ENCODE measurements at places on chromosomes 1 and 21.

- DNase-seq = no peak
Observed at GRCh38 chr1:64895500-64895899, 70.8 kb downstream of the JAK1 start.

- DNase-seq = no peak
Observed at GRCh38 chr1:232986527-232986922, 36.1 kb downstream of the NTPCR start.

DNA sequence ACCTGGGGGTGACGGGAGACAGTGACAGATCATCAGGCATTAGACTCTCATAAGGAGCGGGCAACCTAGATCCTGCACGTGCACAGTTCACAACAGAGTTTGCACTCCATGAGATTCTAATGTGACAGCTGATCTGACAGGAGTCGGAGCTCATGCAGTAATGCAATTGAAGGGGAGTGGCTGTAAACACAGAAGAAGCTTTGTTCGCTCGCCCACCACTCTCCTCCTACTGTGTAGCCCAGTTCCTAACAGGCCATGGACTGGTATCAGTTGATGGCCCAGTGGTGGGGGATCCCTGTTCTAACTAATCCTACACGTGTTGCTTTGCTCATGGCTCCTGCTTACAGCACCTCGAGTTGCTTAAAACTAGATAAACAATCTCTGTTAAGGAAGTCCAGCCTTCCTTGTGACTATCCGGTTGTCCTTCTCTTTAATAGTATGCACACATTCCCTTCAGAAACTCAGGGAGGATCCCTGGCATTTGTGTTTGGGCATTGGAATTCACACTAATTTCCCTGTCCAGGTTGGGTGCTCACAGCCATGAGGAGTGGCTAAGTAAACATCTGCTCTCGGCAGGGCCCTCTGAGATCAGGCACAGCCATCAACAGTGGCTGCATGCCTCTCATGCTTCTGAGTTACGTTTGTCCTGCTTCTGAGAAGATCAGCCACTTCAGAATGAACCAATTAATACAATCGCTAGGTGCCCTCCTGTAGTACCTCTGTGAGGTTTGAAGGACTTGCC is 21.1 kb upstream of the F3 start:
- DNase-seq = no peak

GRCh38 chr1:87826681-87827251 is 498.1 kb downstream of the LMO4 start:
- no peak for DNase-seq

DNA sequence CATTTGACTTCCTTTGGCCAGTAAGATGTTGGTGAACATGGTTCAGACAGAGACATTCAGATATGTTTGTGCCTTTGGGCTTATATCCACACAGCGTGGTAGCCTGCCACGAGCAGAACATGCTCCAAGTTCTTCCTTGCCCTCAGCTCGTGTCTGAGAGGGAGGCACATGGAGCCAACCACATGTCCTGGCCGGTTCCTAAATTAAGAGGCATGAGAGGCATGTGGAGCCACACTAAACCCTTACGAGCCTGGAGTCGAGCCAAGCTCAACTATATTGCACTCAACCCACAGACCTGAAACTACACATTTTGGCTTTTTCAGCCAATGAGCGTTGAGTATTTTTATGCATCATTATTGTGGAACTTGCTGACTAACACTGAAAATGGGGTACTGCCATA is 133.7 kb upstream of the KCNK1 start:
- no peak for DNase-seq

DNA sequence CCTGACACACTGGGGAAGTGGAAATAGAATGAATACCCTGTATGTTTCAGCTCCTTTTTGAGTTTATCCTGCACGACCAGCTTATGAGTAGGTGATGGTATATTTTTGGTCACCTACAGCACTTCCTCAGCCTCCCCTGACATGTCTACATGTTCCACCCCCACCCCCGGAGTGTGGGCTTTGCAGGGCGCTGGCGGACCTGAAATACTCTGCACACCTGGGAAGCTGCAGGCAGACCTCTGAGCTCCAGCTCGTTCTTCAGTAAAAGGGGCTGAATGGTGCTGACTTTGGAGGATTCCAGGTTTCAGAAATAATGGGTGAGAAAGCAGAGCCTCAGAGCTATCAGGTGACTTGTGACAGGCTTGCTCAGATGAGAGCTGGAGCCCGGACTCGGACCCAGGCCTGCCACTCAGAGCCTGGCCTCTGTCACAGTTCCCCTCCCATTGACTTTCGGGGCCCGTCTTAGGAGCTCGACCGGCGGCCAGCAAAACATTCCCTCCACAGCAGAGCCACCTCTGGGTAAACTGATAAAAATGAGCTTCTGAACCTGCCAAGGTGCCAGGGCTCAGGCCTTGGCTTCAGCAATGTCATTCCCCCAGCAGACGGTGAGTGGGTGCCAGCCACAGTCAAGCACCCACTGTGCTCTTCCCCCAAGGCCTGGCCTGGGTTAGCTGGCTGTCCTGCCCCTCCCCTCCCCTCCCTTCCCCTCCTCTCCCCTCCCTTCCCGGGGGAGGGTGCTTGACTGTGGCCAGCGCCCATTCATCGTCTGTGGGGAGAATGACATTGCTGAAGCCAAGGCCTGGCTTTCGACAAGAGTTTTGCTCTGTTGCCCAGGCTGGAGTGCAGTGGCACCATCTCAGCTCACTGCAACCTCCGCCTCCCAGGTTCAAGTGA is 30.1 kb downstream of the DOP1B start:
- no peak for DNase-seq

GRCh38 chr21:37686991-37687810 is 229.1 kb downstream of the KCNJ6 start:
- no peak for DNase-seq

- no peak for DNase-seq
Observed at GRCh38 chr1:12553963-12554362, 64.0 kb downstream of the DHRS3 start.

DNA sequence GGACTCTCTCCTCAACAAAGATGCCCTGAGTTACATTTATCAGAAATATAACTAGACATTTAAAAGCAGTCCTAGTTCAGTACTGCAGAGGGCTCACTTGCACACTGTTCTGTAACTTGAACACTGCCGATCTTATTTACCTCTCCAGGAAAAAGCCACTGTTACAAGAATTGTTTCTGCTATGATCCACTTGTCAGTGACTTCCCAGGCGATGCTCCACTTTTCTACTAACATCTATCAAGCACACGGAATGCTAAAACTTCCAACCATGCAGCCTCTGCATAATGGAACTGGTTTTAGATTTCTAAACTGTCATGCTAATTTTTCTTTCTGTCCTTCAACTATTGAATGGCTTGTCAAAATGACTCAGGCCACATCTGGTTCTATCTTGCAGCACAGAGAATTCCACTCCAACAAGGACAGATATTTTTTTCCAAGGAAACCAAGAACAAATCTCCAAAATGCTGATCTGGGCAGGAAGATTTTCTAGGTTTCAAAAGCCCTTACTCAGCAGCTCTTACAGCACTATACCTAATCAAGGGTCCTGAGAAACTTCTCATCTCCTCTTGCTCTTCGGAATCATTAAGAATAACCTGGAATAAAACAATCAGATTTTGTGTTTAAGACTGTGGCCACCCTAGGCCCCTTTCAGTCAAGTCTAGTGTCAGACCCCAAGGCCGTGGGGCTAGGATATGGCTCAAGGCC is 9.9 kb downstream of the SEC16B start:
- DNase-seq = peak; percentile 14

GRCh38 chr1:104636581-104636980 is 886.9 kb downstream of the AMY1C start:
- DNase-seq = peak; percentile 0

DNA sequence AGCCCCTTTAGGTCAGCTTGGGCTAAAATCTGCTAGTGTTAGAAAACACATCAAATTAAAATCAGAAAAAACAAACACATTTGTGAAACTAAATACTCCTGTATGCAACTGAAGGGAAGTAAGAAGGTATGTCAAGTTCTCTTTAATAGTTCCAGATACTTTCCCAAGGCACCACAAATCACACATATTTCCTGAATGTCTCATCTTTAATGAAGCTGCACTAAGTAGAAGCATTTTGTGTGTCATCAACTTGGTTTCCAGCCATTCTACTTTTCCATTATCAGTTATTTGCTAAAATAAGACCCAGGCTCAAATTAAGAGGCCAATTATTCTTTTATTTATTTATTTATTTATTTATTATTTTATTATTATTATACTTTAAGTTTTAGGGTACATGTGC is 34.7 kb downstream of the CRB1 start:
- DNase-seq = no peak

DNA sequence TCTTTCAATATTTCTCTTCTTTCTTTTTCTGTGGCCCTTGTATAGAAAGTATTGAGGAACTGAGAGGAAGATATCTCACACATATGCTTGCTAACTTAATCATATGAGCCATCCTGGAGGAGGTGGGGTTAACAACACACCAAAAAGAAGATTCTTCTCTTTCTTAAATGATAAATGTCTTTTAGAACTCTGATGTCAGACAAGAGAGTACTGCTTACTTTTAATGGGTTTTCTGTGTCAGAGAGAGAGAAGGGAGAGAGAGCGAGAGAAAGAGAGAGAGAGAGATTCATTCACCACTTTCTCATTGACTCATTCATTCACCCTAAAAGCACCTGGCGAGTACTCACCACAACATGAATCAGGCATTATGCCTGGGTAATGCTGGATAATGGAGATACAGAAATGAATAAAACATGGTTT is 250.3 kb upstream of the SGIP1 start:
- no peak for DNase-seq

- DNase-seq = peak; percentile 47
Observed at GRCh38 chr1:183470147-183470960, 1.9 kb upstream of the SMG7 start.
